ENCODE measurements at places on chromosomes 3 and 15.

DNA sequence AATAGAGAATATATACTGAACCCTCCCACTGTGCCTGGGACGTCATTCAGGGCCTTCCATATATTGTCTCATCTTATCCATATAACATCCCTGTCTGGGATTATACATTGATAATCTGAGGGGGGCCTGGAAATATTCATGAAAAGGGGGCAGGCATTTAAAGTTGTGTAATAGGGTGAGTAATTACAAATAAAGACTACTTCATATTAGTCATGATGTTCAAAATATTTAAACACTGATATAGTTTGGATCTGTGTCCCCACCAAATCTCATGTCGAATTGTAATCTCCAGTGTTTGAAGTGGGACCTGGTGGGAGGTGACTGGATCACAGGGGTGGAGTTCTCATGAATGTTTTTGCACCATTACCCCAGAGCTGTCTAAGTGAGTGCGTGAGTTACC lies 97.8 kb downstream of the AQP9 start:
- DNase-seq: no peak

DNA sequence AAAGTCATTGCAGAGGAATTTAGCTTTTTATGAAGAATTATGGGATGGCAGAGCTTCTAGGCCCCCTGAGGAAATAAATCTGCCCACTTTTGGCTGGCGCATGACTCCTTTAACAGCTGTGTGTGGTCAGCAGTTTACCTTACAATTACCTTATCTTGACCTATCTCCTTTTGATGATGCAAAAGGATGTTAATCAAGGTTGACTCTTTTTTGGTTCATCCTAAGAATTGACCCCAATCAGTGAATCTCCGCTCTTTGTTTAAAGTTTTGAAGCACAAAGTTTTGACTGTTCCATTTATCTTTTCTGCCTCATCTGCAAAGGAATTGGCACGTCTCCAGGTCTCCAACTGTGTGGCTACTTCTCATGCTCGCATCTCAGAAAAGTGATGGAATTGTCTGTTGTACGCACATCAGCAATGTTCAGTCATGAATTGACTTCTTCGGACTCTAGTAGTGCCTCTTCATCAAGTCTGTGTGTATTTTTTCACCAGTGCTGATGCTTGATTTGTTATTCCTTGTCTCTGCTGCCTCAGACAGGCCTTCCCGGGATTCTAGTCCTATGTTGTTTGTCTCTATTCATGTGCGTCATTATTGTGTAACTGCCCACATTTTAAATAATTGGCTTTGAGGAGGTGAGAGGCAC lies 196.2 kb upstream of the CFAP20DC start:
- DNase-seq: no peak

DNA sequence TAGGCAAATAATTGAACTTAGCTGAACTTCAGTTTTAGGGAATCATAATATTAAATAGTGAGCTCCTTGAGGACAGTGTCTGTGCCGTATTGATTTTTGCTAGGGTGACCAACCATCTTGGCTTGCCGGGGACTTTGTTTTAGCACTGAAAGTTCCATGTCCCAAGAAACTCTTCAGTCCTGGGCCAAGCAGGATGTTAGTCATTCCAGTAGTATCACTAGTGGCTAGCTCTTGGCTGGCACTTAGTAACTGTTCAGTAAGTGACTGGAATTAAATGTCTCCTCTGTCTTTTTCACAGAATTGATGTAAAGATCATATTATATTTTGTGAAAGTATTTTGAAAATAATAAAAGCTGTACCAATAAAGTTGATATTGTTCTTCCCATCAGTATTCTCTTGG lies 42.3 kb downstream of the RSRC1 start:
- no peak for DNase-seq

GRCh38 chr3:153144071-153144470 lies 18.0 kb upstream of the RAP2B start:
- no peak for DNase-seq

- no peak for DNase-seq
Observed at GRCh38 chr3:98733812-98734281, 29.3 kb upstream of the ST3GAL6 start.

- no peak for DNase-seq
Observed at GRCh38 chr3:67292356-67293121, 294.4 kb downstream of the KBTBD8 start.

GRCh38 chr3:124621498-124621897 lies 108.8 kb upstream of the UMPS start:
- DNase-seq: no peak

- no peak for DNase-seq
Observed at GRCh38 chr15:47422881-47423665, 294.2 kb upstream of the SEMA6D start.

DNA sequence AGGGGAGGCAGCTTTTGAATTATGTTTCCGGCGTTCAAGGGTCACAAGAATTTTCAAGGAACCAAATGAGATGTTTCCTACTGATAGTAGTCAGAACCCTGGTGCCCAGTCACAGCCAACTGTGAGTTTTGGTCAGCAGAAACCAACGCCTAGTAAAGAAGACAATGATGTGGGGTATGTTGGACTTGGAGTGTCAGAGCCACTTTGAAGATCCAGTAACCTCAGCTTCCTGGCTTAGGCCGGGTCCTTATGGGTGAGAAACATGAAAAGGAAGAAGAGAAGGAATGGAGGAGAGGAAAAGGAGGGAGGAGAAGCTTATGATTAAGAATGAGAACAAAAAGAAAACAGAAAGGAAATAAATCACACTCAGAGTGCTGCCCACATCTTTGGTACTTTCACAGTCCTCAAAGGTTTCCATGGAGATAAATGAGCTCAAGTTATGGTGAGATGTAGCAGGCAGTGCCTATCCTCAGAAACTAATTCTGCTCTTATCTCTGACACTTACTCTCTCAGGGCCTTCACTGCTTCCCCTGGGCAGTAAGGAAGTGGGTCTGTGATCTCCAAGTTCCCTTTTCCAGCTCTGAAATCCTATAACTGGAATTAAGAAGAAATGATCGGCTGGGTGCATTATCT lies 2.0 kb upstream of the MCF2L2 start:
- DNase-seq: no peak

GRCh38 chr3:28240441-28240840 lies 978 bp upstream of the CMC1 start:
- no peak for DNase-seq

GRCh38 chr15:78716651-78717050 lies 75.6 kb upstream of the CHRNB4 start:
- DNase-seq: no peak

DNA sequence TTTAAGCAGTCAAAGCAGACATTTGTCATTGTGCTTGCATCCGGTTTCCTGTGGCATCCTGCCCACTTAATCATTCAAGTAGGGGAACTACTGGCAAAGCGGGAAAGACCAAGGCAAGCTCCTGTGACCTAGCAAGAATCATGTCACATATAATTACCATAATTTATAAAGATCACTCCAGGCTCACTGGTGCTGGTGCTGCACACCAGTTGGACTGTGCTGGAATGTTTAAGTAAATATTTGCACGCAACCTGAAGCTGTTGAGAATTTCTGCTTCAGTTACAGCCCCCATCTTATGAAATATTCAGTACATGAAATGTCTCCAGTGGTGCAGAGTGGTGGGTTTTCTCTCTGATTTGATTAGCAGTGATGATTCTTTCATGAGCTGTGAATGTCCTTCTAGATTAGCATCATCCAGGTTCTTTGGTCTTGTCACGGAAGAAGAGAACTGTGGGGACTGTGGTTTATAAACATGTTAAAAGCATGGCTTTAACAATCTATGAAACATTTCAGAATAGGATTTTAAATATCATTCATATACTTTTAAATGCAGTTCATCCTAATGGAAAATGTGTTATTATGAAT lies 621.3 kb upstream of the EPHA6 start:
- no peak for DNase-seq

- DNase-seq: no peak
Observed at GRCh38 chr3:127749361-127749760, 73.0 kb downstream of the MGLL start.

DNA sequence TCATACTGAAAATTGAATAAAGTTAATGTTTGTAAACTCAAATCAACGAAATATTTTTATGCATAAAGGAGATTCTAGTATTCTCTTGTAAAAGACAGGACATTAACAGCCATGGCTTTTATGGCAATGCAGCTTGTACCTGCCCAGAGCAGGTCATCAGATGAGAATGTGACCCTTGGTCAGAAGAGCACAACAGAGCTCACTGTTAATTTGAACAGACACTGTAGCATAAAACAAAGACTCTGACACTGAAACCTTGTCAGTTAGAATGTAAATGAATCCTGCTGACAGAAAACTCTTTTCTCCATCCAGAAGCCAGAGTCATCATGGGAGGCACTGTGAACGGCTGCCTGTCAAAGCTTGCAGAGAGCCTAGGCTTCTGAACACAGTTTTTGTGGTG lies 410.6 kb downstream of the RAP2B start:
- DNase-seq: no peak

DNA sequence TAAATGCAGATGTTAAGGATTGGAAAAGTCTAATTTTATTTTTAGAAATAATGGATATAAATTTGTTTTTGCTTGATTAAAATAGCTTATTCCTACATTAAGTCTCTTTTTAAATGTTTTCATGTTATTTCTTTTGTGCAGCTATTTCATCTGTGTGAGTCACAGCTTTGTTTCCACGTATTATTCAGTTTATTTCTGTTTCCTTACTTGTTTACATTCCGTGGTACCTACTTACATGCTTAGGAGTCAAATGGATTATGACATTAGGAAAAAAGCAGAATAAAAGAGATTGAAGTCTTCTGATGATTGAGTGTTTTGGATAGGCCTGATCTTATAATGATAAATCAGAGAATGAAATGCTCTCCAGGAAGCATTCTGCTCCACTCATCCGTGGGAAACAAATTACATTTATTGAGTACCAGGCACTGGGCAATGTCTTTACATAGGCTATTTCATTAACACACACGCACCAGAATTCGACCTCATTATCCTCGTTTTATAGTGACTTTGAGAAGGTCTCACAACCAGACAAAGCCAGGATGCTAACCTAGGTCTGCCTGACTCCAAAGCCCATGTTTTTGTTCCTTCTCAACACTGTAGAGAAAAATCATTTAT lies 38.1 kb upstream of the RASA2 start:
- no peak for DNase-seq

DNA sequence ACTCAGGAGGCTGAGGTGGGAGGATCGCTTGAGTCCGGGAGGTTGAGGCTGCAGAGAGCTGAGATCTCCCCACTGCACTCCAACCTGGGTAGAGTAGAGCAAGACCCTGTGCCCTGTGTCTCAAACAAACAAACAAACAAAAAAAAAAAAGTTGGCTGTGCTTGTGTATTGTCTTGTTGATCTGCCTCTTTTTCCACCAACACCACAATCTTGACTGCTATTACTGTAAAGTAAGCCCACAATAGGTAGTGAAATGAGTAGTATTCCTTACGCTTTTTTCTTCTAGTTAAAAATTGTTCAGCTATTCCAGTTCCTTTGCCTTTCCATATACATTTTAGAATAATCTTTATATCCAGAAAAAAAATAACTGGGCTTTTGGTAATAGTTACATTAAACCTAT lies 35.5 kb downstream of the PTH1R start:
- DNase-seq: no peak

DNA sequence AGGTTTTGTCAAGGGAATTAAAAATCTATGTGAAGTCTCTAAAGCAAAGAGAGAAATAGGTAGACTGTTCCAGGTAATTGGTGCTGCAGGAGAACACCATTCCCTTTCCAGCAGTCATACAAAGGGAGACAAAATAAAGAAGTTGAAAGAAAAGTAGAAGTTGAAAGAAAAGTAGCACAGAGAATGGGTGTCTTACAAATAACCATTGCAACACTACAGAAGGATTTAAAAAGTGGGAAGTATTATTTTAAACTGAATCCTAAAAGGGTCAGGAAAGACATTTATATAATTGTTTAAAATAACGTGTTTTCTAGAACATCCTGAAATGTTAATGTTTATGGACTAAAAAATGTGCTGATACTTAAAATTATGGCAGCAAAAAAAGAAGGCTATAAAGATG lies 223.8 kb downstream of the RSRC1 start:
- DNase-seq: no peak

DNA sequence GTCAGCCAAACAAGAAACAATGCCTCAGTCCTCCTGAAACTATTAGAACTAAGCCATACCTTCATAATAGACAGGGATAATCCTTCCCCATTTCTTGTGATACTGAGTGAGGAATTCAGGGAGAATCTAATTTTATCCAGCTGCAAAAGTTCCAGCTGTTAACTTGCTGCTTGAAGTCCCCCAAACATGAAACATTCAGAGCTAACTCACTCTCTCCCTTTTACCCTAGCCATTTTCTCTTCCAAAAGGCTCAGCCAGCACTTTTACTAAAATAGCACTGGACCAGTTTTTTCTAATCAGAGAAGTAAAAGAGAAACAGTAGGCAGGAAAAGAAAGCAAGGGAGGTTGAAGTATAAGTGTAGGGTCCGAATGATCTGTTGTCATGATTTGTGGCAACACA lies 268.1 kb downstream of the TAFA4 start:
- DNase-seq: no peak

DNA sequence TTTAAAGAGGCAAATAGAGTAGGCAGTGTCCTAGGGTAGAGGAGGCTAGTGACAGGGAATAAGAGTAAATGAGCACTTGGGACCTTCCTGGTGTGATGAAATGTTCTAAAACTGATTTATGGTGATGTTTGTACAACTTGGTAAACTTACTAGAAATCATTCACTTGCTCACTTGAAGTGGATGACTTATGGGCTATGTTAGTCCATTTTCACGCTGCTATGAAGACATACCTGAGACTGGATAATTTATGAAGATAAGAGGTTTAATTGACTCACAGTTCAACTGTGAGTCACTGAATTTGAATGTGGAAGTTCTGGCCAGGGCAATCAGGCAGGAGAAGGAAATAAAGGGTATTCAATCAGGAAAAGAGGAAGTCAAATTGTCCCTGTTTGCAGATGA lies 31.7 kb upstream of the DHX36 start:
- DNase-seq: no peak

DNA sequence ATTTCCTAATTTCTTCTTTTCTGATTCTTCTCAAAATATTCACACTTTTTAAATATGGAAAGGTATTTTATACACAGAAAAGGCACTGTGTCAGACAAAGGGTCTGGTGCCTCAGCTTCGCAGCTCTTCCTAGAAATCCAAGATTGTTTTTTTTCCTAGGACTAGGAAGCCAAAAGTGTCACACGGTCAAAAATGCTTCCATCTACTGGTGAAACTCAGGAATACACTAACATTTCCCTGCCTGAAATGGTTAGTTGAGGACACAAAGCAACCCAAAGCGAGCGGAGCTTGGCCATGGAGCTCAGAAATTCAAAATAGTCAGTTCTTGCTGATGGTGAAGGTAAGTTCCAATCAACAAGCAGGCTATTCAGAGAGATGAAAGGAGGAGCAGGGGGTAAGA lies 426.5 kb upstream of the RASGRP1 start:
- DNase-seq: no peak

GRCh38 chr3:52041118-52041731 lies 15.1 kb downstream of the DUSP7 start:
- DNase-seq: no peak

DNA sequence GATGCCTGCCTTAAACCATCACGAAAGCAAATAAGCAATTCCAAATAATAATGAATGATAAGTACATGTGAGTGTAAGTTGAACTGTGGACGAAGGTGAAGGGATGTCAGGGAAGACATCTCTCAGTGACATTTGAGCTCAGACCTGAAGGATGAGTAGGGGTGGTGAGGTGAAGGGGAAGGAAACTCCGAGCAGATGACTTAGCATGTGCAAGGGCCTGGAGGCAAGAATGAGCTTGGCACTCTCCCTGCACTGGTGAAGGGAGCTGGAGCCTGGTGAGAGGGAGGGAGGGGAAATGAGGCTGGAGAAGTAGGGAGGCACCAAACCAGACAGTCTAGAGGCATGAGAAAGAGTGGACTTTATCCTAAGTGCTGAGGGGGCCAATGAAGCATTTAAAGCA lies 84.3 kb downstream of the MTHFS start:
- DNase-seq: no peak
